ENCODE measurements at places on chromosomes 4 and X.

DNA sequence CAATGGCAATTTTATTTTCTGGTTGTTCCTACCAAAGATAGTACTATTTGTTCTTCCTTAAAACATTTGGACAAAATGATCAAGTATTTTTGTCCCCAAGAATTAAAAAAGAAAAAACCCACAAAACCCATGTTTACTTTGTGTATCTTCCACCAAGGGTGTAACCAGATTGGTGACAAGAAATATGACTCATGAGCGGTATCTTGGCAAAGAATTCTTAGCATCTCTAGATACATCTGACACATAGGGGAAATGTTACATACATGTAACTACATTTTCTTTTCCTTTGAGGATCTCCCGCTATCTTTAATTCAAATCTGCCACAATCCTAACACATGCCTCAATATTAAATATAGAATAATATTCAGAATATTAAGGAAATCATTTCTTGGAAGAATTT, 78.7 kb downstream of the WDFY3 start:
- no peak for DNase-seq

GRCh38 chr4:141020801-141021261, 112.4 kb downstream of the RNF150 start:
- no peak for DNase-seq

DNA sequence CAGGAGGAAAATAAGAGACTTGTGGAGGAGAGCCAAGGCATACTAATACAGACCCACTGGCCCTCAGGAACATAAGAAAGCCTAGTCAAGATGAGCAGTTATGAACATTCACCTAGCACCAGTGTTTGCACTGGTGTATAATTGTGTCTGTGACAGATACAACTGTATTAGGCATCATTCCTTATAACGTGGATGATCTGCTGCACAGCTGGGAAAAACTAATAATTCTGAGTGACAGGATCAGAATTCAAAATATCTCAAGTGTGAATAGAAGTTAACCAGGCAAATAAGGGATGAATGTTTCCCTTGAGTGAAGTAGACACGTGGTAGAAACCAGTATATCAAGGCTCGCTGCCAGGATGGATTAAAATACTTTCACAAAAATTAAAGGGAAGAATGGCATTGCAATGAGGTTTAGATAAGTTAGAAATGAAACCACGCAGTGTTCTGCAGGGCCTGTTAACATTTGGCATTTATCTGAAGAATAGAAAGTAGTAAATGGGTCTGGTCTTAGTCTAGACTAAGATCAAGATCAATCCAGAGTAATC, 325.9 kb downstream of the EPHA5 start:
- DNase-seq: no peak

GRCh38 chr4:75025431-75025830, 92.5 kb downstream of the PARM1 start:
- no peak for DNase-seq

DNA sequence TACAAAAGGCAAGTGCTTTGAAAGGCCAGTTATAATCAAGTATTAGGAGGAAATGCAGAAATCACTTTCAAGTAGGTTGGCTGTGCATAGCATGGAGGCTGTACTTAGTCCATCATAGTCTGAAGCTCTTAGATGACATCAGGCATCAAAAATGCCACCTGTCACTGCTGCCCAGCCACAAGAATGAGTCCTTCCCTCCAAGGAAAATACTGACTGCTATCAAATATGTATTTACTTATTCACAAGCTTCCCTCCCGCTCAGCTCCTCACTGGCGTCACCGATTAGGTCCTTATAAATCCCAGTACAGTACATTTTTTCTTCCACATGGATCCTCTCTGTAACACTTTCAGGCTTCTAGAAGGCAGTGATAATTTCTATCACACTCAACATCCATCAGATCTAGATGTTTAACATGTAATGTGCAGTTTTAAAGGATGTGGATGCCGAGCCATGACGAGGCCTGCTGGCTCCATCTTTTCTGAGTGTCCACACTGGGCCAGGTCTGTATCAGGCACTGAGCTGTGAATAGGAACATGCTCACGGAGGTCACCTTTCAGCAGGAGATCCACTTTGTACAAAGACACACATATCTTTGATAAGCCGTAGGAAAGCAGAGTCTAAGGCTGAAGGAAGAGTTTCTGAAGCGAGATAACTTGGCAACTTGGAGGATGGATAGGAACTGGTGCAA, 121.9 kb downstream of the PALLD start:
- DNase-seq: no peak

Data from central memory CD4-positive, alpha-beta T cell (primary cell).